ENCODE measurements at places on chromosomes 13 and 19. TPM values are rescaled to one million over a fixed set of nuclear protein-coding genes. Genes with fewer than 3 reads are reported as not detected.

The PLIN4 gene
- 4.6 TPM for total RNA-seq

The YJEFN3 gene
- 6.6 TPM for total RNA-seq

The APLP1 gene
- total RNA-seq, result 2.1 TPM

The ZNF763 gene
- total RNA-seq, result 5.2 TPM

The PEG3 gene
- total RNA-seq, result 5.0 TPM
